SJSA1 (cell line): ENCODE measurements at places on chromosomes 6 and 20. TPM values are rescaled to one million over a fixed set of nuclear protein-coding genes. Genes with fewer than 3 reads are reported as not detected.

The ENPP3 gene
- total RNA-seq: 0.05 and 0.72 TPM in 2 replicates

DNA sequence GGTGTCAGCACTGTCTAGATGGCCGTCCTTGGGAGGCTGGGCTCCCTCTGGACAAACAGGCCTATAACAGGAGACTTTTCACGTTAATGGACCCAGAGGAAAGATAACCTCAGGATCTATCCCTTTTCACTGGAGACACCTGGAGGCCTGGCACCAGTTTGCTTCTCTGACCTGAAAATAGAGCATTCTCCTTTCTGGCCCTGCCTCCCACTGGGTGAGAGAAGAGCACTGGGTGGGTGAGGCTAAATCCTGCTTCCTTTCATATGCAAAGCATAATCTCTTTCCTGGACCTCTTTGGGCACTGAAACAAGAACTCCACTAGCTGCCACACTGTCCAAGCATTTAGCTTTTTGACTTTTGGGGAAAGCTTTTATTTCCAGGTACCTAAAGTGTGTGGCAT, 78.3 kb downstream of the FOXO3 start:
- no peak for DNase-seq
- no peak overlapping the region for H3K27ac ChIP-seq
- H3K4me3 ChIP-seq: no peak overlapping the region
- H3K27me3 ChIP-seq: no peaks in the 10 kb centered on the region
- H3K4me1 ChIP-seq: 0 out of 2 replicates have a peak, but pooled peaks cover 4% of the 10 kb centered on the region

DNA sequence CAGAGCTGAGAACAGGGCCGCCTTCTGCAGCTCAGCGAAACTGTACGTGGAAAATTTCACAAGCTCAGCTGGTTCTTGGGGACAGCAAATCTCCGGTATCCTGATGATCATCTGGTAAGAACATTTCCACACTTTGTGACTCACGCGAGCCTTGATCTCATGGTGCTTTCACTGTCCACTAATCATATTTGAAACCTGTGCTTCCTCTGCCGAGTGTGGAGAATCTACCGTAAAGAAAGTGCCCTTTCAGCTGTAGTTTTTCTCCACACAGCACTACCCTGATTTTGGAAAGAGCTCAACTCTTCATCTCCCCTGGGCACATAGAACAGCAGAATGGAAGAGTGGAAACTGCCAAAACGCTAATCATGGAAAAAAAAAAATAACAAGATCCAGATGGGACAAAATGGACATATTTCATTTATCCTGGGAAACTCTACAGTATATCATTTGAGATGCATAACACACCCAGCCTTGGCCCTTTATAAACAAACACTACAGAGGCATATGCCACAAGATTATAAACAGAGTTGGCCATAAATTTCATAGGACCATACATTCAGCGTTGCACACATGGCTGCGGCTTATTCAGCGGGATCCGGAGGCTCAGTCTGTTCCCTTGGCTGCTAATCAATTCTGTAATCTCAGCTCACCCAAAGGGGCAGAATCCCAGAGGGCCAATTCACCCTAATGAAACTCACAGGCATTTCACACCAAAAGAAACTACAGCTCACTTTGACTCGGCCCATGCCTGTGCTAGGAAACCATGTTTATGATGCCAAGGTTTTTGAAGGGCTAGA, 434.5 kb downstream of the HDGFL1 start:
- no peaks in the 10 kb centered on the region for H3K36me3 ChIP-seq
- H3K4me3 ChIP-seq: no peak overlapping the region
- H3K27me3 ChIP-seq: no peaks in the 10 kb centered on the region
- DNase-seq: no peak
- no peaks in the 10 kb centered on the region for H3K4me1 ChIP-seq
- H3K27ac ChIP-seq: no peak overlapping the region

GRCh38 chr20:16393297-16393696, 180.0 kb downstream of the KIF16B start:
- no peak for DNase-seq
- H3K36me3 ChIP-seq: no peaks in the 10 kb centered on the region
- no peaks in the 10 kb centered on the region for H3K27me3 ChIP-seq
- no peaks in the 10 kb centered on the region for H3K4me1 ChIP-seq

DNA sequence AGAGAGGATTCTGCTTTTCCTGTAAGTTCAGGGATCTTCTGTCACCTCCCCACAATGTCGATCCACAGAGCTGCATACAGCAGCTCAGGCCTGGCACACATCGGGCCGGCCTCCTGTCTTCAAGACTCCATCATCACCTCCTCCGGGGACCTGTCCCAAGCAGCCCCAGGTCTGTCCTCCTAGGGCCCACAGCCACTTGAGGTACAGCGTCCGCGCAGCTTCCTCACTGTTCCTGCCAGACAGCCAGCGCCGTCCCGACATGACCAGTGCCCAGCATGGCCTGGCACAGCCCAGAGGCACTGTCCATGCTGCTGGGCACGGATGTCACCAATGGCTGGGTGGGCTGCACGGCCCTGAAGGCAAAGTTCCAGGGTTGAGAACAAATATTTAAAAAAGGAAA, 101.6 kb downstream of the DLL1 start:
- H3K27me3 ChIP-seq: no peaks in the 10 kb centered on the region
- H3K27ac ChIP-seq: no peak overlapping the region
- no peaks in the 10 kb centered on the region for H3K4me1 ChIP-seq

The RCAN2 gene
- 19.6 and 20.8 TPM in 2 replicates for total RNA-seq

The FOXA2 gene
- total RNA-seq: 12.8 and 14.0 TPM in 2 replicates

- H3K4me1 ChIP-seq: peaks cover 20% of the 10 kb centered on the region
- H3K27ac ChIP-seq: peak overlapping the region; percentile 4; the same call in 1 of the 2 replicates
- H3K36me3 ChIP-seq: peaks cover 21% of the 10 kb centered on the region
- no peak overlapping the region for H3K4me3 ChIP-seq
- peak; percentile 28 for DNase-seq
These were observed 27.1 kb upstream of the SYNCRIP start for GRCh38 chr6:85669735-85670194.

DNA sequence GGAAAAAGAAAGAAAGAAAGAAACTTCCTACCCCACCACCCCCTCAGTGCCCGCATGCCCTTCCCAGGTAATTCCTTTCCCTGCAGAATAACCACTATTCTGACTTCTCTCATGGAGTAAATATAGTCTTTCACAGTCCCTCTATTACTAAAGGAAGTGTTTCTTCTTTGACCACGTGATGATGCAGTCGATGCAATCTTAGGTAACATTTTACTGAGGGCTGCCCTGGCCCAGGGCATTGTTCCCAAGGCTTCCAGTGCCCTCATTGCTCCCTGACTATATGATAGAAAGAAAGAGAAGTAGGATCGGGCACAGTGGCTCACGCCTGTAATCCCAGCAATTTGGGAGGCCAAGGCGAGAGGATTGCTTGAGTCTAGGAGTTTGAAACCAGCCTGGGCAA, 29.1 kb downstream of the ARHGAP40 start:
- no peak overlapping the region for H3K27ac ChIP-seq
- H3K4me3 ChIP-seq: no peak overlapping the region
- DNase-seq: no peak

The BEND6 gene
- total RNA-seq: 7.0 and 11.9 TPM in 2 replicates

GRCh38 chr20:57514273-57514751, 10.6 kb downstream of the CTCFL start:
- no peaks in the 10 kb centered on the region for H3K4me1 ChIP-seq
- no peak overlapping the region for H3K27ac ChIP-seq
- no peak overlapping the region for H3K4me3 ChIP-seq
- no peak for DNase-seq
- H3K27me3 ChIP-seq: no peaks in the 10 kb centered on the region; the same call in 1 of the 2 replicates

DNA sequence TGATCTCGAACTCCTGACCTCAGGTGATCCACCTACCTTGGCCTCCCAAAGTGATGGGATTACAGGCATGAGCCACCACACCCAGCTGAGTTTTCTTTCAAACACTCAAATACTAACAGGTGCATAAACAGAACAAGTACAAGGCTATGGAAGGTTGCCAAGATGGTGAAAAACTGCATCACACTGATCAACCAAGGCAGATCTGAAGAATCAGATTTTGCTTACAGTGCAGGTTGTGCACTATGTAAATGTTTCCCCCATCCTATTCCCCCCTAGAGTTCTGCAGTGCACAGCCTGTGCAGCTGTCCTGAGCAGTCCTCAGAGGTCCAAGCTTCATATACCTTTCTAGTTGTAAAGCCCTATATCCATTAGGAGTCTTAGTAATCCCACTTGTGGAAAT, 73.0 kb downstream of the GFRA4 start:
- no peaks in the 10 kb centered on the region for H3K27me3 ChIP-seq
- peaks cover 29% of the 10 kb centered on the region for H3K36me3 ChIP-seq
- no peaks in the 10 kb centered on the region for H3K4me1 ChIP-seq
- DNase-seq: no peak
- no peak overlapping the region for H3K4me3 ChIP-seq

The CGAS gene
- 0.05 TPM in 1 of 2 replicates, not detected in the other for total RNA-seq

The MAP1LC3A gene
- 54.1 and 64.5 TPM in 2 replicates for total RNA-seq

- peaks cover 11% of the 10 kb centered on the region for H3K27me3 ChIP-seq
- H3K27ac ChIP-seq: no peak within 1 kb of the TSS
- no peak for DNase-seq
- no peaks in the 10 kb centered on the region for H3K36me3 ChIP-seq
- H3K4me3 ChIP-seq: peak within 1 kb of the TSS; percentile 54
These were observed at the start of gene NOL4L for GRCh38 chr20:32585011-32585585. NOL4L (minus strand) TSS chr20:32585333; CDS start chr20:32584890, 443 bp downstream.

GRCh38 chr6:139705284-139705683, 330.8 kb upstream of the CITED2 start:
- no peak for DNase-seq
- H3K27ac ChIP-seq: no peak overlapping the region
- H3K36me3 ChIP-seq: no peaks in the 10 kb centered on the region
- no peak overlapping the region for H3K4me3 ChIP-seq
- no peaks in the 10 kb centered on the region for H3K27me3 ChIP-seq

DNA sequence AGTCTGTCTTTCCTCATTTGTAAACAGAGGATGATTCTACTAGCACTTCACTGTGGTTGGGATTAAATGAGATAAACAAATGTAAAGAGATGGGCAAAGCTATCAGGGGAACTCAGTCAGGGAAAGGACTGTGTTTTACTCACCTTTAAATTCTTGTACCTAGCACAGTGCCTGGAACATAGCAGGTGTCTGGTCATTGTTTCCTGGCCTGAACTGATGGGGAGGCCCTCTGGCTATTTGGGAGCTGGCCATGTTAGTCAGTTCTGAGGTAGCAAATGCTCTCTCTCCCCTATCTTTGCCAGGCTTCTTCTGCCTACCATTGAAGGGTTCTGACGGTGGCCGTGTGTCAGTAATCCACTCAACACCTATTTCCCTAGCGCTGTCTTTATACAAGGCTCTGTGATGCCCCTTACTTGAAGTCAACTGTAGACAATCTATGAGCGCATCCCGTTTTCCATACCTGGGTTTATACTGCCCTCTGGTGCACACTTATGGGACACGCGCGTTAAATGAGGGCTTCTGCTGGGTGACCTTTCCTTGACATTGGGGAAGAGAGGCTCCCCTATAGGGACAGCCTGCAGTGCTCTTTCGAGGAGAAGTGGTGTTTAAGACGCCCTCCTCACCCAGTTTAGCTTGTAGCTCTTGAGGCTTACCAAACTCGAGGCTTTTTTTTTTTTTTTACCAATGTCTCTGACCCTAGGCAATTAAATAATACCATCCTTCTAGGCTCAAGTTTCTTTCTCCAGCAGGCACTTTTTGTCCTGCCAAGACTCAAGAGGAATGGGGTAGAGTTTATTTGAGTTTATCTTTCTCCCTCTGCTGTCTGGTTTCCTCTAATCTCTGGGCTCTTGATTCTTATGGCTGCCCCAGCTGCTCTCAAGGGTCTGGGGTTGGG, 4.0 kb upstream of the SPATS1 start:
- H3K36me3 ChIP-seq: no peaks in the 10 kb centered on the region
- no peaks in the 10 kb centered on the region for H3K4me1 ChIP-seq
- H3K27ac ChIP-seq: no peak overlapping the region
- H3K27me3 ChIP-seq: peaks cover 24% of the 10 kb centered on the region
- peak; percentile 51 for DNase-seq
- no peak overlapping the region for H3K4me3 ChIP-seq

DNA sequence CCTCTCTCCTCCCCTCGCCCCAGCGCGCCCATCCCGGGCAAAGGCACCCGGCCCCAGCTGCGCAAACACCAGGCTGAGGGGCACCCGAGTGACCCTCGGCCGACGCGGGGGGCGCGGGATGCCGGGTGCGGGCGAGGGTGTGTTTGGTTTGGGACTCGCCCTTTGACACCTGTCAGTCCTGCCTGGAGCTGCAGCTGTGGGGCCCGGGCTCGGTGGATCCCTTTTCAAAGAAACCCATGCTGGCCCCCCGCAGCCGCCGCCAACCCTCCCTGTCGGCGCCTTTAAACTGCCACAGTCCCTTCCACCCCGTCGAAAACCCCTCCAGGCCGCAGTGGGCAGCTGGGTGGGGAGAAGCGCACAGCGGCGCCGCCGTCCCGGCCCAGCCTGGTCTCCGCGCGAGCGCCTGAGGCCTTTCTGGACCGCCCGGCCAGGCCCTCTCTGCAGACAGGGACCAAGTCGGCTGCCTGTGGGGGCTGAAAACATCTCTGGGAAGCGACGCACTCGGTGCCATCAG, 5.5 kb downstream of the FOXQ1 start:
- no peak for DNase-seq
- no peaks in the 10 kb centered on the region for H3K27me3 ChIP-seq
- H3K4me1 ChIP-seq: peaks cover 31% of the 10 kb centered on the region
- H3K27ac ChIP-seq: no peak overlapping the region
- no peaks in the 10 kb centered on the region for H3K36me3 ChIP-seq

GRCh38 chr20:17641993-17642392, 40.0 kb downstream of the RRBP1 start:
- H3K36me3 ChIP-seq: peaks cover 95% of the 10 kb centered on the region
- H3K4me3 ChIP-seq: no peak overlapping the region
- no peaks in the 10 kb centered on the region for H3K27me3 ChIP-seq
- H3K4me1 ChIP-seq: no peaks in the 10 kb centered on the region
- no peak for DNase-seq

- H3K4me1 ChIP-seq: no peaks in the 10 kb centered on the region
- H3K27me3 ChIP-seq: no peaks in the 10 kb centered on the region
- no peak for DNase-seq
- no peak overlapping the region for H3K27ac ChIP-seq
- no peak overlapping the region for H3K4me3 ChIP-seq
These were observed 180.6 kb upstream of the HTR1E start for GRCh38 chr6:86756640-86757229.

DNA sequence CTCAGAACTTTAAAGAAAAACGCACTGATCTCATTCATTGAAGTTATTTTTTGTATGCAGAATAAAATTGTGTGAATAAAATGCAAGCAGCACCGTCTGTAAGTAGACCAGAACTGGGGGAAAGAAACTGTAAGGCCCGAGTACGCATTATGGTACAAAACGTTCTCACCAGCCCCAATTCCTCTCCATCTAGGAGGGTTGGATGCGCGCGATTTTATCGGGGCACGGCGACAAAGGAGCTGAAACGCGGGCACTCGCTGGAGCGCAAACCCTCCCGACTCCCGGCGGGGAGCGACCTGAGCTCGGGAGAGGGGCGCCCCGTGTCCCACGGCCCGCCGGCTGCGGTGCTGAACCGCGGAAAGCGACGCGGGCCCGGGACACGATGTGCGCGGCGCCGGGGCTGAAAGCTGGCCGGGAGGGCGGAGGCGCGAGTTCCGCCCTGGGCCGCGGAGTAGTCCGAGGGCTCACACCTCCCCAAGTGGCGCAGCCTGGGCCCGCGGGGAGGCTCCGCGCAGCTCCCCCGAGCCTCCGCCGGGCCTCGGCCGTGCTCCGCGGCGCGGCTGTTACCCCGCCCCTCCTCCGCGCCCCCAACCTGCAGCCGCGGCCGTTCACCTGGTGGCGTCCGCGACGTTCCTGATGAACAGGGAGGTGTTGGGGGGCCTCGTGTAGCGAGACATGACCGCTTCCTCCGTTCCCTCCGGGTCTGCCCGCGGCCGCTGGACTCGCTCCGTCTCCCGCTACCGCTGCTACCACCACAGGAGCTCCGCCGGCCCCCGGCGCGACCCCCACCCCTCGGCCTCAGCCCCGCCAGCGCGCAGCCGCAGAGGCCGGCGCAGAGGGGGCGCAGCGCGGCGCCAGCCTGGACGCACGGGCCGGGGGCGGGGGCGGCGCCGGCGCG, at the start of gene SRSF12:
Gene SRSF12, minus strand, starts transcription at position 861 of the 898 bp plus-strand sequence. Its CDS starts 184 bp downstream, at position 677.
- peaks cover 16% of the 10 kb centered on the region for H3K27me3 ChIP-seq
- H3K4me1 ChIP-seq: peaks cover 8% of the 10 kb centered on the region
- DNase-seq: peak; percentile 50
- H3K36me3 ChIP-seq: 0 out of 2 replicates have a peak, but pooled peaks cover 5% of the 10 kb centered on the region
